ENCODE measurements at places on chromosomes 3 and 15. TPM values are rescaled to one million over a fixed set of nuclear protein-coding genes. Genes with fewer than 3 reads are reported as not detected.

The TMEM158 gene
- total RNA-seq = 5.0 TPM

The ADAMTS9 gene
- 92.7 TPM for total RNA-seq

The SLC22A13 gene
- total RNA-seq = not detected

The LAMB2 gene
- total RNA-seq = 116 TPM

The FANCD2 gene
- total RNA-seq = 40.7 TPM

The EXD1 gene
- not detected for total RNA-seq

The CTXND1 gene
- not detected for total RNA-seq

The LDHAL6B gene
- total RNA-seq = not detected

The CYP11A1 gene
- total RNA-seq = 2.6 TPM

The SLC51A gene
- 0.12 TPM for total RNA-seq

The DIPK2A gene
- 17.5 TPM for total RNA-seq

The MELTF gene
- total RNA-seq = 12.7 TPM

The SCN11A gene
- total RNA-seq = not detected

The LRRC2 gene
- total RNA-seq = not detected

The FBXW12 gene
- not detected for total RNA-seq

The NANOGP8 gene
- total RNA-seq = not detected

The CHRNA5 gene
- 15.3 TPM for total RNA-seq

The TMC3 gene
- not detected for total RNA-seq

The CSNK1G1 gene
- 12.3 TPM for total RNA-seq

The TMEM212 gene
- total RNA-seq = not detected

The SLC12A6 gene
- 4.8 TPM for total RNA-seq

The SATB1 gene
- total RNA-seq = 1.3 TPM

The KCTD6 gene
- total RNA-seq = 7.9 TPM

The SPG21 gene
- total RNA-seq = 80.1 TPM

The CDHR4 gene
- total RNA-seq = not detected

The STAC gene
- 21.7 TPM for total RNA-seq

The ZIC1 gene
- not detected for total RNA-seq

The ANP32A gene
- total RNA-seq = 99.5 TPM

The RHOV gene
- total RNA-seq = 1.7 TPM

The TLR9 gene
- not detected for total RNA-seq

The KIF23 gene
- total RNA-seq = 87.9 TPM

The BLM gene
- 13.0 TPM for total RNA-seq

The SCG5 gene
- total RNA-seq = 4.9 TPM

The IL17RB gene
- 1.7 TPM for total RNA-seq

The GADL1 gene
- not detected for total RNA-seq

The LRRC31 gene
- total RNA-seq = 0.14 TPM

The GOLGA8G gene
- not detected for total RNA-seq

The SOX14 gene
- not detected for total RNA-seq

The ZKSCAN7 gene
- total RNA-seq = 5.7 TPM

The FETUB gene
- 0.36 TPM for total RNA-seq

The CP gene
- total RNA-seq = not detected

The PLA2G4D gene
- not detected for total RNA-seq

The MYZAP gene
- 0.06 TPM for total RNA-seq

The DLL4 gene
- total RNA-seq = 0.69 TPM

The AP4E1 gene
- 4.6 TPM for total RNA-seq

The CFAP44 gene
- 2.1 TPM for total RNA-seq
